ENCODE measurements at places on chromosomes 5 and 9.

- no peak for DNase-seq
These were observed 148.2 kb downstream of the DROSHA start for GRCh38 chr5:31383734-31384133.

DNA sequence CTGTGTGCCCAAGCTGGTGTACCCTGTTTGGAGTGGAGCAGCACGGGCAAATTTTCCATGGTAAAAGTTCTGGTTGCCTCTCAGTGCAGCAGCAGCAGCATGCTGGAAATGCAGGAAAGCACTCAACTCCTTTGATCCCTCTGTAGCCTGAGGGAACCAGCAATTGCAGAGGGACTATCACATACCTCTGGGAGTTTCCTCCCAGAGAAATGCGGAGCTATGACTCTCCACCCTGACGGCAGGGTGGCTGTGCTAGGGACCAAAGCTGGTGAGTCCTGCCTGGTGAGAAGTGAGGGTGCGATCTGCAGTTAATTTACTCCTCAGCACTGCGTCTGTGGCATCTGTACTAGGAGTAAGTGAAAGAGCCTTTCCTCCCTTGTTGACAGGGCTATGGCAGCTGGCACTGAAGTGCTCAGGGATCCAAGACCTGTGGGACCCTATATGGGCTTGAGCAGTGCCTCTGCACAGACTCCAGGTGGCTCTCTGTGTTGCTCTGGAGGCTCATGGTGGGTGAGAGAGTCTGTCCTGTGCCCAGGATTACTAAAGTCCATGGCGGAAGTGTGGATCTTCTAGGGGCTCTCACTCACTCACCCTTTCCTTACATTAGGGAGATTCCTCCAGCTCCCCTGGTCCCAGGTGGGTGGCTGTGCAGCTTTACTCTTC is 601.2 kb upstream of the TYRP1 start:
- no peak for DNase-seq

DNA sequence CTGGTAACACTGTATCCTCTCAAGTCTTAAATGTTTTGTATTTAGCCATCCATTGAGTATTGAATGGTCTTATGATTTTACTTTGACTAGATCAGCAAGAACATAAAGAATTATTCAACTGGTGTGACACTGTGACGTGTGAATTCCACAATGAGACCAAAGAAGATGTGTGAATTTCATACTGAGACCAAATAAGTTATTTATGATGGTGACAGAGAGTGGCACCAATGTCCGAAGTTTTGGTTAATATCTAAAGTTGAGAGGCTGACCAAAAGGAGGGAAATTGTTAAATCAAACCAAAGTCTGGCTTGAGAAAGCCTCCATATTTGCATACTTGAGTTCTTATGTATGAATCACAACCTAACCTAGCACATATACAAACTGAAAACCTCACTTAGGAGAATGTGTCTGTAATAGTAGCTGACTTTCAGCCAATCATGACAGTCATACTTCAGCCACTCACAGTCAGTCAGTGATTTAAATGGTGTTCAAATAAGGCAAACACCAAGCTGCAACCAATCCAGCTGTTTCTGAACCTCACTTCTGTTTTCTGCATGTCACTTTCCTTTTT is 31.5 kb upstream of the FAM170A start:
- no peak for DNase-seq

DNA sequence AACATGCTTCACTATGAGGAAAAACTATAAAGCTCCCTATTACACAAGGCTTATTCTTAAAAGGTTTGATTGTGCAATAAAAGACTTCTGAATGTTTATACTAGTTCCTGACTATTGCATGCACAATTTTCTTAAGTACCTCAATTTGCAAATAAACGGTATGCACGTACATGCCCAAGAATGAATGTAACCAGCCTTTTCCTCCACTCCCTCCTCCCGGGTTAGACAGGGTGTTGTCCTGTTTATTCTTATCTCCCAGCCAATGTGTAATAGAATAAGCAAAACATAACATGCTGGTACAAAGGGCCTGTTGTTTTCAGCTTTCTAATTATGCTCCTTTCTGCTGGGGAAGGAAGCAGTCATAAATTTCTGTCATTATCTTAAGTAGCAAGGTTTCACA is 79.1 kb downstream of the AOPEP start:
- peak; percentile 52 for DNase-seq

- DNase-seq: no peak
These were observed 73.0 kb downstream of the KCNIP1 start for GRCh38 chr5:170576602-170577535.

All from suppressor macrophage (primary cell).